ENCODE measurements at places on chromosomes 5 and 9.

- DNase-seq: no peak
These were observed 5.7 kb downstream of the WHRN start for GRCh38 chr9:114499528-114499927.

DNA sequence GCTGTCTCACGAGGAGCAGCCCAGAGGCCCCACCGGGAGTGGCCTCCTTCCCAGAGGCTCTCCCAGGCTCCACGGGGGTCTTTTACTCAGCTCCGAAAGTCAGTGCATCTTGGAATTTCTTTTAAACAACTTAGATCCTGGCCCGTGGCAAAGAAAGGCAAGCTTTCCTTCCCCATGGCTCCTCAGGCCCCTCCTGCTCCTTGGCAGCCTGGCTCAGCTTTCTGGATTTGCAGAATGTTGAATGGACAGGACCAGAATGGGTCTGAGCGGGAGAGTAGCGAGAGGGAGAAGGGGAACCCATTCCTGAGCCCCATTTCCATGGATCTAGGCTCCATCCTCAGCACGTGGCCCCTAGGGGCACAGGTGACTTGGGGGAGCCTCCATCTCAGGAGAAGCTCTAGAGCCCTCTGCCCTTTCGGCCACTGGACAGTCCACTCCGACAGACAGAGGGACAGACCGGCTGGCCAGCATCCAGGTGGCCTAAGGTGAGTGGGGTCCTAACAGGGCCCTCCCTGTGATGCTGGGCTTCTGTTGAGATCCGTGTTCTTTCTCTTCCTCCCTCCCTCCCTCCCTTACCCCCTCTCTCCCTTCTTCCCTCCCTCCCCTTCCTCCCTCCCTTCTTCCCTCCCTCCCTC, 173.9 kb upstream of the PPP1R26 start:
- no peak for DNase-seq

DNA sequence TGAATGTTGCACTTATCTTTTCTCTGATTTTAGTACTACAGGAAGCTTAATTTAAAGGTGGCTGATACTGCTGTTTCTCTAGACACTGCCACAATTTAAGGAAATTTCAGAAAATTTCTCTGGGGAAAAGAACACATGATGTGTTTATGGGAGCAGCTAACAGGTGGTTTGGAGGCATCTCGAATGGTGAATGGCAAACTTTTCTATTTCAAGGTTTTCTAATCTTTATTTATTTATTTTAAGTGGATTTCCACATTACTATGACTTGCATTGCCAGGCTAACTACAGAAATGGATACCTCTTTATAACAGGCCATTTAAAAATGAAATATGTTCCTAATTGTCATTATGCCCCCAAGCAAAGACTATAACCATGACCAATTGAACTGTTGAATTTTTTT, 50.4 kb downstream of the PDE6A start:
- no peak for DNase-seq

GRCh38 chr5:157915638-157916037, 56.7 kb upstream of the CLINT1 start:
- DNase-seq: no peak

DNA sequence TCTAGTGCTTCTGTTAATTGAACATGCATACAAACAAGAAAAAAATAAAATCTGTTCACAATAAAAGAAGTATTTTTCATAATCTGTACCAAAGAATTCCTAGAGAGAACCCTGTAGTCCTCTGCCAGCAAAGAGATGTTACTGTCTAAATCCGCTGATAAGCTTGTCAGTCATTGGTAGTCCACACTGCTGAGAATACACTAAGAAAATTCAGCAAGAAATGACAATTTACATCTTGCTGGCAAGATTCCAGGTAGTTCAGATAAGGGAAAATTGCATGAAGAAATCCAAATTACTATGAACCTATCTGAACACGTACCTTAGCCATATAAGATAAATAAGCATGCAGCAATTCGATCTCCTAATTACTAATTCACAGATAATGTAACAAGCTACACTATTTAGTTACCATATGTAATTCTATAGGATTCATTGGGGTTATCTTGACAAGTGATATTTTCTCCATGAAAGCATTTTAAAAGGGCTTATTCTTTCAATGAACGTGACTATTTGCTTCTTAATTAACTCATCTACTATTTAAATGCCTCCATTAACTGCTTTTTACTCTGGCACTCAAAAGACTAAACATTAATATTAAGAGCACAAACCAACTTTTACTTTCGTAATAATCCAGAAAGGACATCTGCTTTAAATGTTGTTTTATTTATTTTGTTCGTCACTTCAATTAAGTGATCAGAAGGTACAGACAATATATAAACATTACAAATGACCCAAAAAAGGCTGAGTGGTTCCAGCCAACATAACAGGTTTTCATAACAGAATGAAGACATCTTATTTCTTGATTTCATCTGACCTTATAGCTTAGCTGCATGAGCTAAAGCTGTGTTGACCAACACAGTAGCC, 9.7 kb downstream of the MPDZ start:
- DNase-seq: no peak

DNA sequence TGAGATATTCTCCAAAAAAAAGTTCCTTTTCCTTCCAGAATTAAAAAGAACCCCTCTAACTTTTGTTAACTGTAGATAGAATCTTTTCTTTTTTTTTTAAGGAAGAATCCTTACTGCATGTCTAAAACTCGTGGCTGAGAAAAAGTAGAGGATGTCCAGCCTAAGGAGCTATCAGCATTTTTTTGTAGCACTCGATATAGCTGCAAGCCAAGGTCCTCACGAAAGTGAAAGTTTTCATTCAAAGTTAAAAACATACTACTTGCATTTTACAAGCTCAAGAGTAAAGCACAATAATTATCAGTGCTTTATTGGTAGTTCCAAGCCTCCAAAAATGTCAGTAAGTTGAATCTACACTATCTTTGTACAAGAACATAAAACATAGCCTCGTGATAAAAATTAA, 28.7 kb upstream of the ZSWIM6 start:
- no peak for DNase-seq

DNA sequence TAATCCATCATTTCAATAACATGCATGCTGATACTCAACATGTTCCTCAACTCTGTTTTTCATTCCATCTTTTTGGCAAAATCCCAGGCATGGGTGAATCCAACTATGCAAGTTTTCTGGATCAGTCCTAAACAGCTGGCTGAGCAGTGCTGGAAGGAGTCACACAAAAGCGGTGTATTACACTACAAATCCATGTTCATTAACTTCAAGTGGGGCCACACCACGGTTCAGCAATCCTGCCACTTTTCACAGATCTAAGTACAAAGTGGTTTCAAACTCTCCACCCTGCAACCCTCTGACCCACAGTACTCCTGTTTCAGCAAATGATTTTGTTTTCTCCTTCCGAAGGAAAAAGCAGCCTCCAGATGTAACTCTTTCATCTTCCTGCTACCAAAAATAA, 222.5 kb downstream of the EPB41L4A start:
- DNase-seq: no peak

GRCh38 chr9:87441251-87441650, 56.4 kb upstream of the DAPK1 start:
- DNase-seq: no peak

DNA sequence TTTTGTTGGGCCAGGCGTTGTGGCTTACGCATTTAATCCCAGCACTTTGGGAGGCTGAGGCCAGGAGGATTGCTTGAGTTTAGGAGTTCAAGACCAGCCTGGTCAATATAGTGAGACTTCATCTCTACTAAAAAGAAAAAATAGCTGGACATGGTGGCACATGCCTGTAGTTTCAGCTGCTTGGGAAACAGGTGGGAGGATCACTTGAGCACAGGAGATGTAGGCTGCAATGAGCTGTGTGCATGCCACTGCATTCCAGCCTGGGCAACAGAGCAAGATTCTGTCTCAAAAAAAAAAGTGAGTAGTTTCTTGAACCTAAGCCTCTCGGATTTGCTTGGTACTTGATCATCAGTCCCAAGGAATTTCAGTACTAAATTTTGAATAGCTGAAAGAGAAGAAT, 26.9 kb downstream of the G3BP1 start:
- DNase-seq: no peak

- DNase-seq: no peak
These were observed 68.9 kb upstream of the PITX1 start for GRCh38 chr5:135102716-135103574.

DNA sequence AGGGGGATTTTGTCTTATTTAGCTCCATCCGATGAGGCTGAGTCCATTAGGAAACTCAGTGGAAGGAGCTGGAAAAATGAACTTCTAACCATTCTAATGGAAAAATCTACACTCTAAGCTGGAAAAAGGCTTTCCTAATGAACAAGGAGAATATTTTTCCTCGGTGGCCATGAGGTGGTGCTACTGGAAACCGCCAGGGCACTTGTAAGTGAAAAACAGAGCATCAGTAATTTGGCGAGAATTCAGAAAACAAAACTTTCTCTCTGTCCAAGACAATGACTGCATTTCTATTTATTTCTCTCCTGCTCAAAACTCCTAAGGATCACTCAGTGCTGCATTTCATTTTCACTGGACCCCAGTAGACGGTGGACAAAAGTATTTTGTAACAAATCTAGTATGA, 237.6 kb downstream of the TENT4A start:
- no peak for DNase-seq

GRCh38 chr9:109733690-109734089, 46.3 kb upstream of the PALM2AKAP2 start:
- DNase-seq: no peak

GRCh38 chr9:87140605-87141109, 193.4 kb upstream of the GAS1 start:
- no peak for DNase-seq

GRCh38 chr5:143218517-143219170, 184.8 kb downstream of the NR3C1 start:
- DNase-seq: no peak

DNA sequence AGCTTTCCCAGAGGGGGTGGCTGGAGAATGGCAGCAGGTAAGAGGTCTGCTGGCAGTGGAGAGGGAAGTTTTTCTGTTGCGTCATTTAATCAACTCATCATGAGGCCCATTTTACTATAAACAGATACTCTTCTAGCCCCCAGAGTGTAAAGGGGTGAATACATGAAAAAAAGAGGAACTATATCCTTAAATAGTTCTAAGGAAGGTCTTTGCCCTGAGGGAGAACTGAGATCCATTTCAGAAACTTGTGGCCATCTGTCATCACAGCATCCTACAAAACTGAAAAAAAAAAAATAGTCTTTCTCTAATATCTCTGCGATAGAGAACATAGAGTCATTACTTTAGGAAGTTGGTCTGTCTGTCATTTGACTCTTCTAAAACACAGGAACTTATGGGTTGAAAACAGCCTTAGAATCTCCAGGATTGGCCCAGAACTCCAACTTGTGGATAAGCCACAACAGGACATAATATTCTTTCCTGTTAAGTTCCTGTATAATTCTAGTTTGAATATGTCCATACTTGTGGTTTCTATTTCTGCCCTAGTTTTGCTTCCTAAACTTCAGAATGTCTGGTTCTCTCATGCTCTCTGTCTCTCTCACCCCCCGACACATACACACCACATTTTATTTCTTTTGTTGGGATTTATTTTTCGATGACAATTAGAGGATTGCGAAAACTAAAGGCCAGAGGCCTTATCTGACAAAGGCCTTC, 238.5 kb upstream of the PIK3R1 start:
- no peak for DNase-seq

- DNase-seq: no peak
These were observed 25.1 kb downstream of the NAIF1 start for GRCh38 chr9:128042043-128042442.

DNA sequence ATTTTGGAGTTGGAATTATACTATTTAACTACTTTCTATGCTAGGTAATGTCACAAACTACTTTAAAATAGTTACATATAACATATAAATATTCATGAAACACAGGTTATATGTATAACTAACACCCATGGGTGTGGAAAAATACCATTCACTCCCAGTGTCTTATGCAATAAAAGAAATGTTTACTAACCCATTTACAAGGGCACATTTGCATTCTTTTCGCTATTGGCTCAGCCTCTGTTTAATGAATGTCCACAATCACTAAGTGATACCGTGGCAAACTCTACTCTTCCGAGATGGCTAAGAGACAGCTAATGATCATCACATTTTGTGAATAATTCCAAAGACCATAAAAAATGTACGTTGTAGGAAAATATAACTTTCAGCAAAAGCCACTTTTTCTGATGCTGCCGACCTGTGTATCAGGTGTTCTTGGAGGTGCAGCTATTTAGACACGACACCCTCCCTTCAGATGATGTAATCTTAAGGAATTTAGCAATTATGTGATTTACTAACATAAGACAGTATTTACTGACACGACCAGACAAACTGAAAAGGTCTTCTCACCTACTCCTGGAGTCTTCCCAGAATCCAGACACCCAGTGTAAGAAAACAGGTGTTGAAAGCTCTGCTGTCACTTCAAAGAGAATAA, 121.7 kb upstream of the FAM120A start:
- DNase-seq: no peak

- no peak for DNase-seq
These were observed 81.0 kb upstream of the TLE4 start for GRCh38 chr9:79490657-79491248.
